ENCODE measurements at places on chromosomes 6 and 20.

- no peak for DNase-seq
Observed at GRCh38 chr6:32519118-32519909, 10.8 kb downstream of the HLA-DRB5 start.

DNA sequence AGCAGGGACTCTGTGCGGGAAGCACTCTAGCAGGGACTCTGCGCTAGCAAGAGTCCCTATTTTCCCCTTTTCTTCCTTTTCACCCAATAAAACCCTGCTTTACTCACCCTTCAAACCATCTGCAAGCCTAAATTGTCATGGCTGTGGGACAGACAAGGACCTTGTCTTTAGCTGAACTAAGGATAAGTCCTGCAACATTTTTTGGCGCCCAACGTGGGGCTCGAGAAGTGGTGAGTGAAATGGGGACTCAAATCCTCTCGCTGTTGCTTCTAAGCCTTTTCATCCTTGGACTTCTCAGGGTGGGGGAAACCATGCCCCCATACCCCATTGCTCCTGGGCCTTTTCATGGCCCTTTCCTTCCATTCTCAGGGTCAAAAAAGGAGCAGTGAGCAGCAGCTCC lies 46.4 kb downstream of the IMPG1 start:
- DNase-seq: no peak

GRCh38 chr6:42300701-42301100 lies 83.0 kb upstream of the MRPS10 start:
- no peak for DNase-seq

- DNase-seq: no peak
Observed at GRCh38 chr6:11213422-11214021, 18.9 kb downstream of the NEDD9 start.

- DNase-seq: no peak
Observed at GRCh38 chr20:61253264-61253639, 1.2 kb downstream of the CDH4 start.

- DNase-seq: no peak
Observed at GRCh38 chr20:49768204-49769047, 44.2 kb upstream of the SLC9A8 start.

DNA sequence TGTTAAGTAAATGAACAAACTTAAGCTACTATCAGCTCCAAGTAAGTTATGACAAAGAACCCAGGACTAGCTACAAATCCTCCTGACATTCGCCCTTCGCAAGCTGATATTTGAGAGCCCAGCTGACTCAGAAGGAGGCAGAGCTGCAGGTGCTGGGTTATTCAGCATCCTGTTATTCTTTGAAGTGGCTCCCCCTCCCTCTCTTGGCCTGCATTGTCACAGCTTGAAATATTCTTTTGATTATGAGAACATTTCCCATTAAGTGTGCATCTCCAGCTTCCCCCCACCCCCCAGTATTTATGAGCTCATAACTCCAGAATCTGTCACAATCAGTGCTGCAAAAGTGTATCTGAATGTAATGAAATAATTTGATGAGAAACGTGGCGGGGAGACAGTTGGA lies 78.8 kb upstream of the RALY start:
- DNase-seq: peak; percentile 92

DNA sequence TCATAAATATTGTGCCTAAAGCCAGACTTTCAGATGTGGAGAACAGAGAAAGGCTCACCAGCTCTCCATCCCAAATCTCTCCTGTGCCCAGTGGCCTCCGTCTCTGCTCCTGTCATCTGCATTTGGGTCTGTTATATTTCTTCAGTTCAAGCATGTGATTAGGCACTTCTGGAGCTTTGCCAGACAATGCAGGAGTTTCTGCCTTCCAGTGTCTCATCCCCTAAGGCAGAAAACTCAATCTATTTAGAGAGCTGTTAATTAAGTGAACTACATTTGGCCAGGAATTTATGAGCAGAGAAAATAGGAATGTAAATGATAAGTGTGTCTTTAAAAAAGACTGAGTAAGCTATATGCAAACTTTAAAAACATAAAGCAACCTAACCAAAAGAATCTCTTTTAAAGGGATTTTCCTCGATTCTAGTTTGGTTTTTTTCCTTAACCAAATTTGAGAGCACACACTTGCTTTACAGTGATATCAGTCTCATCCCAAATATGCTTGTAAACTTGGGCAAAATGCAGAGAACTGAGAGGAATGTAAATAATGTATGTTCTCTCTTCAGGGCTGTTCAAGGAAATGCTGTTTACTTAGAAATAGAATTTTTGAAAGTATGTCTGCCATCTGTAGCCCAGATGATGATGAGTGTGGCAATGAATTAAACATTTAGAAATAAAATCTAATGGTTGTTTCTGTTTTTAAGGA lies 113.9 kb downstream of the ELOVL4 start:
- no peak for DNase-seq

DNA sequence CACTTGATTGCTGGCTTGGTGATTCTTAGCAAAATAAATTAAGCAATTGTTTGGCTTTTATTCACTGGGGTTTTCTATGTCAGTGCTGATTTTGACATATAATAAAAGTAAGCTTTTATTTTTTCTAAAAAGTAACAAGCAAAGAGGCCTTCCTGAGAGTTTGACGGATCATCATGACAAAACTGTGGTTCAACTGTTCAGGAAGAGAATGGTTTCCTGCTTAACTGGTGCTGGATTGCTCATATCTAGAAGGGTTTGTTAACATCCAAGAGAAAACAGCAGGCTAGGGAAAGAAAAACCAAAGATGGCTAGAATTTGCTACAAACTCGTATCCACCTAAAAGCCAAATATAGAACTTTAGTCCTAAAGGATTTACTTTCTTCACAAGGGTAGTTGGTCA lies 21.2 kb downstream of the SERPINB1 start:
- DNase-seq: no peak

- DNase-seq: no peak
Observed at GRCh38 chr6:90183587-90184333, 112.9 kb downstream of the BACH2 start.

DNA sequence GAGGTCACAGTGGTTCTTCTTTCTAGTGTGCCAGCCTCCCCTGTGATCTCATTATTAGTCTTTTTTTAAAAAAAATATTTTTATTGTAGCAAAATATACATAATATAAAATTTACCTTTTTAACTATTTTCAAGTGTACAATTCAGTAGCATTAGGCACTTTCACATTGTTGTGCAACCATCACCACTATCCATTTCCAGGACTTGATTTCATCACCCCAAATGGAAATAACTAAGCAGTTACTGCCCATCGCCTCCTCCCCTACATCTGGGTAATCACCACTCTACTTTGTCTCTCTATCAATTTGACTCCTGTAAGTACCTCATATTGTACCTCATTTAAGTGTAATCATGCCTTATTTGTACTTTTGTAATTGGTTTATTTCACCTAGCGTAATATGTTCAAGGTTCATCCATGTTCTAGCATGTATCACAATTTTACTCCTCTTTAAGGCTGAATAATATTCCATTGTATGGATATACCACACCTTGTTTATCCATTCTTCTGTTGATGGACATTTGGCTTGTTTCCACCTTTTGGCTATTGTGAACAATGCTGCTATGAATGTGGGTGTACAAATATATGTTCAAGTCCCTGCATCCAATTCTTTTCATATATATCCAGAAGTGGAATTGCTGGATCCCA lies 68.6 kb upstream of the FYN start:
- DNase-seq: no peak

- no peak for DNase-seq
Observed at GRCh38 chr6:167094436-167094819, 28.5 kb upstream of the CCR6 start.

- DNase-seq: no peak
Observed at GRCh38 chr20:17505636-17506517, 25.3 kb downstream of the BFSP1 start.

- no peak for DNase-seq
Observed at GRCh38 chr20:41175201-41175651, 37.9 kb downstream of the PLCG1 start.

- DNase-seq: no peak
Observed at GRCh38 chr6:42845327-42845694, 34.1 kb upstream of the RPL7L1 start.

- DNase-seq: no peak
Observed at GRCh38 chr6:144161975-144162374, 11.7 kb downstream of the STX11 start.

- DNase-seq: no peak
Observed at GRCh38 chr6:125170376-125170775, 16.8 kb downstream of the TPD52L1 start.

GRCh38 chr6:16145038-16145437 lies 16.2 kb downstream of the MYLIP start:
- DNase-seq: no peak

DNA sequence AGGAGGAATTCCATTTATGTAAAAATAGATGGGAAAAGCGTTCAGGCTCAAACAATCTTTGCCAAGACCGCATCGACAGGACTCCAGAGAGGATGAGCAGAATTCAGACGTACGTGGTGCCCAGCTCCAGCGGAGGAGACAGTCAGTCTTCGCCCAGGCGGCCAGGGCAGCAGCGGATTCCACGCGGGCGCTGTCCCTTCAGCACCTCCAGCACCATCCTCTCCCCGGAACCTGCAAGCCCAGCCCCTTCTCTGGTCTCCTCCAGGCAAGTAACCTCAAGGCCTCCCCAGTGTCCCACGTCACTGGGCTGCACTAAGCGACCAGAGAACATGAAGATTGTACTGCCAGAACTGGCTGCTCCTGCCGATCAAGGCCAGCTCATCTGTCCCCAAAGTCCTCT lies 2.8 kb upstream of the KCNQ2 start:
- DNase-seq: no peak

GRCh38 chr20:42678895-42679294 lies 510.8 kb downstream of the PTPRT start:
- peak; percentile 2 for DNase-seq

DNA sequence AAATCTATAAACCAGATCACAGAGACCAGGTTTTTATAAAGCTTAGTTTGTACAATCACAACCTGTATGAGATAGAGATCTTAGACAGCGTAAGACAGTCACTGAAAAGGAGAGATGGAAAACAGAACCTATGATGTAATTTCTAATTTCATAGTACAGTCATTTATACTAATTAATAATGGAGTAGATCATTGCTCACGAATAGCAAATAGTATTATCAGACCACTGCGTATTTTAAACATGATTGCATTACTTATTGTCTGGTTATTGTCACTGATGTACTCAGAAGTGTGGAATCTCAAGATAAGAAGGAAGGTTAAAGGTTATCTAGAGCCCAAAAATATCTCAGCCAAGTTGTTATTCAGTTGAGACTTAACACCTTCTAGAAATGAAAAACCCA lies 115.6 kb downstream of the KHDC1L start:
- DNase-seq: no peak

DNA sequence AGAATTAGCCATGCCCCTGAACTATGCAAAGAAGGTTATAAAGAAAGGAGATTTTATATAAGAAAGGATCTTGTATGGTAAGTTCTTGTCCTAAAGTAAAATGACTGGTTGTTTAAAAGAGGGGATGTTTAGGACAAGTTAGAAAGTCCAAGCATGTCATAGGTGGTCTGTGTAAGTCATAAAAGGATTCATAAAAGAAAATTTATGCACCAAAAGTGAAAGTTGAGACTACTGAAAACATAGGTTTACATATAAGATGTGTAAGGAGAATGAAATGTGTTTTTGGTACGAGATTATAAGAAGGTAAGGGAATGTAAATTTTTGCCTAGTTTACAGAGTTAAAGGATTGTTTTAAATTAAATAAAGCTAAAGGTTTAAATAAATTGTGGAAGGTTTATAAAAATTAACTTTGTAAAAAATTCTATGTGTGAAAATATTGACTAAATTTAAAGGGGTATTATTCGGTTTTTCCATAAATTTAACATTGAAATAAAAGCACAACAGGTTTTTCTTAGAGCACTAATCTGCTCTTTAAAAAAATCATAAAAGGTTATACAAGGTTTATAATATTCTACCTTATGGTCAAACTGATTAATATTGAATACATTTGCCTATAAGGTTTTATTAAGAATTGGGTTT lies 93.6 kb upstream of the UST start:
- DNase-seq: peak; percentile 59

DNA sequence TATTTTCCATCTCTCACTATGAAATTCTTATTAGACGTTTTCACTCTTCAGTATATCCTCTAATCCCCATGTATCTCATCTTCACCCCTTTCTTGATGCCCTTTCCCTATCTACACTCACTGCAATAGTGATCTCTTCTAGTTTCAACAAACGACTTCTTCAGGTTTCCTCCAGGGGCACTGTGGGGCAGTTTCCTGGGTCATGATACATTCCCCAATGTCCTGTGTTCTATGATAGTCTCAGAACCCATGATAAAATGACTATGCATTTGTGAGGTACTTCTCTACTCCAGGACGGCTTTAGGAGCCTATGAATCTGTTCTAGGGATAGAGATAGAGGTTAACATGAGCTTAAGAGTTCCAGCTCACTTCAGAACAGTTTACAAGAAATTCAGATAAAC lies 183.3 kb downstream of the FOXC1 start:
- peak; percentile 48 for DNase-seq

- DNase-seq: no peak
Observed at GRCh38 chr20:31809661-31810060, 9.5 kb upstream of the MYLK2 start.

Measured in OCI-LY7 (cell line).